ENCODE measurements at places on chromosomes 3 and 15.

- DNase-seq: no peak
Measured at GRCh38 chr3:191959876-191960413, 499.0 kb downstream of the PYDC2 start.

DNA sequence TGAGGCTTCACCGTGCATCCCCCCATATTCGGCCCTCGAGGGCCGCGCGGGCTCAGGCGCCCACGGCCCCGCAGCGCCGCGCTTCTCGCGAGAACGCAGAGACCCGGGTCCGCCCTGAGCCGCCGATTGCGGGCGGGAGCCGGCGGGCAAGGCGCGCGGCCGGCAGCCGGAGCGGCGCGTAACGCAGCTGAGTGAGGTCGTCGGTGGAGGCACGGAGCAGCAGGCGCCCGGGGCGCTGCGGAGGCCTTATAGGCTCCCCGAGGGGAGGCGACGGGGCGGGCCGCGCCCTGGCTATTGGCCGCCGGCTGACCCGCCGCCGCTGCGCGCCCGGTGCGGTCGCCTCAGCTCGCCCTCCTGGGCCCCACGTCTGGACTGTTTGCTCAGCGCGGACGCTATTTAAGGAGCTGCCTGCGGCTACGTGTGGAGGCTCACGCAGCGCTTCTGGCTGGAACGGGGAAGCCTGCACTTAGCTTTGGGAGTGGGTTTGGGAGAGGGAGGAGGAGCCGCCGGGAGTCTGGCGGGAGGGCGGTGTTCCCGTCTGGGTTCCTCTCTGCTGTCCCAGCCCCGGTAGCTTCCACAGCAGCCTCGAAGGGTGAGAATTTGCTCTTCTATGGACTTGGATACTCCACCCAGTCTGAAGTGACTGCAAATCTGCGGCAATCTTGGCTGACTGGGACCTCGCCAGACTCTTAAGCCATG is at the start of gene PLOD2:
PLOD2 (minus strand) TSS at position 221 of the 699 bp plus-strand sequence; CDS start at position 26, 195 bp downstream.
- DNase-seq: peak; percentile 88

DNA sequence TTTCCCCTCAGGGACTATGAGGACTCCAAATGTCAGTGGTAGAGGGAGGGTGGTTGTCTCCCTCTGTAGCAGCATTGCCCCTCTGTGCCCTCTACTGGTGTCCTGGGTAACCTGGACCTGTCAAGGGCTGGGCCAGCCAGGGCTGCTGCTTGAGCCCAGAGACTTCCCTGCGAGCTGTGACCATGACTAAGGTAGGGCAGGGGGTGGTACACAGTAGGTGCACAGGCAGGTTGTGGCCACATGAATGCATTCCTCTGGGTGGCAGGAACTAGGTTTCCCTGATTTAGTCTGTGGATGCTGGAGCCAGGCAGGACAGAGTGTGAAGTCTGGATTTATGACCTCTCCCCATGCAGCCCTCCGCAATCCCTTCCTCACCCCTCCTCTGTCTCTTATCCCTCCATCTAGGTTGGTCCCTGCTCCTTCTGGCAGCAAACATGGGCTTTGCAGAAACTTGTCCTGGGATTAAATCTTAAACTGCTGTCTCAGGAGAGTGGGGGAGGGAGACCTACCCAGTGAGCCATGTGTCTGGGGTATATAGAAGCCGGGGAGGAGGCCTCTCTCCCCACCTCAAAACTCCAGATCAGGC is 8.7 kb upstream of the SEMA3F start:
- no peak for DNase-seq

- DNase-seq: no peak
Measured at GRCh38 chr15:62933386-62933785, 109.2 kb upstream of the TPM1 start.

- DNase-seq: no peak
Measured at GRCh38 chr15:52148403-52148802, 35.8 kb upstream of the BCL2L10 start.

- no peak for DNase-seq
Measured at GRCh38 chr3:12060139-12060845, 56.1 kb downstream of the SYN2 start.

DNA sequence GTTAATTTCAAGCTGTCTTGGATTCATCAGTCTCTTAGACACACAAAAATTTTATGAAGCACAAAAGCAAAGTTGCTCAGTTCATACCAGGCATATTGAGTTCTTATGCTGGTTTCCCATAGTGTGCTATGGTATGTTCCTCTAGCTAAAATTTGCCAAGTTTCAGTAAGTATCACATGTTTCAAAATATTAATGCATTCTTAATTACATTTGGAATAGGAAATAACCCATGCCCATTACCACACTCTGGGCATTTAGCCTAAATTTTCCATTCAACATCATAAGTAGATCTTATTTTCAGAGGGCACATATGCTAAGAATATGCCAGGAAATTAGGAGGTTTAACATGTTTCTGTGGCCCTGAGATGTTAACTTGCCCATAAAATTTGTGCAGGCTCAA is 289.9 kb downstream of the SHOX2 start:
- no peak for DNase-seq

DNA sequence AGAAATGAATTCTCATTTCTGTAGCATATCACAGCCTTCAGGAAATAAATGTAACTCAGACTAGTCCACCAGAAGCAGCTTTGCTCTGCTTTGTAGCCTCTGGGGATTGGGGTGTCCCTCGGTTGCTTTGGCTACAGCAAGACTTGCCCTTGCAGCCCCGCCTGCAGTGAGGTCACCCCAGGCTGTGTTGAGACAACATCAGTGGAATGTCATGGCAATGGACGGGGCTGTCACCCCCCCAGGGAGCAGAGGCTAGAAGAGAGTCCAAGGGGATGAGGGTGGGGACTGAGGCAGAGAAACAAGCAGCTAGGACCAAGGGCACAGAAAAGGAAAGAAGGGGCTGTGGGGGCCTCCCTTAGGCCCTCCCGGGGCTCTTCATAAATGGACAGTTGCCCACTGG is 854 bp downstream of the CLEC3B start:
- no peak for DNase-seq

DNA sequence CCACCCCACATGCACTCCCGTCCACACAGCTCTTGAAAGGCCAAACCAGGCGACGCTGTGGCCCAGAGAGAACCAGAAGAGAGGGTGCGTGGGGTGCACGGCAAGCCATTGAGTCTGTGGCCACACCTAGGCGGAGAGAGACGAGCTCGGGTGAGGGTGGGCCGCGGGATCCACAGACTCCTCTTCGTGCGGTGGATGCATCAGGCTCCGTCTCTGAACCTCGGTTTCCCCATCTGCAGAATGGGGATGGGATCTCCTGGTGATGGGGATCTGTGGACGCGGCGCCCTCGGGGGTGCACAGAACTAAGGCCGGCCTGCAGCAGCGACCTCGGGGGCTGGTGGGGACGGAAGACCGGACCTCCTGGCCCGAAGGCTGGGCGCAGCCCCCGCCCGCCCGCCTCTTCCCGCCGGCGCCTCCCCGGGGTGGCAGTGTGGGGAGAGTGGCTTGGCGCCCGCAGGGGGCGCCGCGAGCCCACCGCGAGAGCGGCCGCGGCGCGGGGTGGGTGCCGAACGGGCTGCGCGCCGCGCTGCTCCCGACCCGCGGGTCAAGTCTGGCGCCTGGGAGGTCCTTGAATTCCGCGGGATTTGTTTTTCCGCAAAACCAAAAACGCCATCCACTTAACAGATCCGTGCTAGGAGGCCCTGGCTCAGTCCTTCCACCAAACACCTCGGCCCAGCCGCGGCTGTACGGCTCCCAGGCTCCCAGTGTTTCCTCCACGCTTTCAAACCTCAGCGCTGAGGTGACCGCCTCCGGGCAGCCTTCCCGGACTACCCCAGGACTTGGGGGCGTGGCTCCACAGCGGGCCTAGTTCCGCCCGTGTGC is 13.2 kb upstream of the ADPGK start:
- no peak for DNase-seq

GRCh38 chr3:170003881-170004356 is 33.9 kb upstream of the GPR160 start:
- DNase-seq: no peak

GRCh38 chr3:113441051-113441770 is at the start of gene CFAP44:
Gene CFAP44, minus strand, starts transcription at chr3:113441493. Its CDS starts 7,829 bp downstream, at chr3:113433664.
- DNase-seq: no peak

- DNase-seq: no peak
Measured at GRCh38 chr3:194561306-194561974, 71.8 kb downstream of the TMEM44 start.

- no peak for DNase-seq
Measured at GRCh38 chr3:144265542-144266100, 294.0 kb downstream of the DIPK2A start.

- no peak for DNase-seq
Measured at GRCh38 chr3:69684309-69684961, 54.8 kb upstream of the MITF start.

DNA sequence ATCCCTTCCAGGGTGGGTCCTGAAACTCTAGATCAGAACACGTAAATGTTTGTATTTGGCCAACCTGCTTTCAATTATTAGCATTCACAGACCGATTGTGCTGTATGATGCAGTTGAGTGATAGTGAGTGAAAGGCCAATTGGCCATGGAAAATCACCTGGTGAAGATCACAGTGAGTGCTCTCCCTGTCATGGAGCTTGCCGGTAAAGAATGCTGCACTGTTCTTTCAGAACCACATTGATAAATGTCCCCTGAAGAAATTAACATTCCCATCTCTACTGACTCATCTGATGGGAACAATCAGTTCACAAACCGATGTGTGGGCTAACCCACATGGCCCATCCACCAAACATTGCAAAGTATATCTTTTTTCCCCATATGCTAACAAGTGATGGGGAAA is 324.8 kb upstream of the TBL1XR1 start:
- no peak for DNase-seq

DNA sequence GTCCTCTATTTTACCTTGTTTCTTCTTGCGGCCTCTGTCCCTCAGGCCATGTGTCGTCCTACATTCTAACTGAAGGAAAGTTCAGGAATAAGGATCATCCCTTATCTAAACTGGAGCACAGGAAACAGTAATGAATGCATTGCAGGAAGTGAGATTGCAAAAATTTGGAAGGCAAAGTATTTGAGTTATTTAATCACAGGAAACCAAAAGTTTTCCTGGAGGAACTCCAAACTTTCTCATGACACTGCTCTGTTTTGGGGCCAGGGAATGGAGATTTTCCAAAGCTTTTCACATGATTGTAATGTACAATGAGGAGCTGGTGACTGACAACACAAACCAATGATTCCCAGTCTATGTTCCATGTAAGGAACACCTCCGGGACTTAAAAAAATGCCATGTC is 57.8 kb upstream of the PLSCR4 start:
- DNase-seq: no peak

DNA sequence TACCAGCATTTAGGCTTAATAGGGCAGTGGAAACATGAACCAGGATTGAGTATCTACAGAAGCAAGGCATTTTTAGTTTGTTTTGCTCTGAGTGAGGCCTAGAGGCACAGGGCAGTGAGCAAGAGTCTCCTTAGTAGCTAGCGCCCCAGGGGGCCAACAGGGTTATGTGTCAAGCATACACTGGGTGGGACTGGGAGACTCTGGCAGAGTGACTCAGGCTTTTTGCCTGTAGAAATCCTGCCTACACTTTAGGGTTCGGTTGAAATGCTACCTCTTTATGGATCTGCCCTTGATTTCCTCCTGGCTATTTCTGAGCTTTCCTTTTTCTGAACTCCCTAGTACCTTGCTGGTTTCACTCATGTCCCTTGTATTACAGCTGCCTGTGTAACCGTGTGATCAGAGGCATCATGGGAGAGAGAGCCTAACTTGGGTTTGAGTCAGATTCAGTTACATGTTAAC is 72.2 kb downstream of the TOP2B start:
- peak; percentile 42 for DNase-seq

GRCh38 chr3:179929091-179929529 is 107.6 kb downstream of the PEX5L start:
- DNase-seq: peak; percentile 19

DNA sequence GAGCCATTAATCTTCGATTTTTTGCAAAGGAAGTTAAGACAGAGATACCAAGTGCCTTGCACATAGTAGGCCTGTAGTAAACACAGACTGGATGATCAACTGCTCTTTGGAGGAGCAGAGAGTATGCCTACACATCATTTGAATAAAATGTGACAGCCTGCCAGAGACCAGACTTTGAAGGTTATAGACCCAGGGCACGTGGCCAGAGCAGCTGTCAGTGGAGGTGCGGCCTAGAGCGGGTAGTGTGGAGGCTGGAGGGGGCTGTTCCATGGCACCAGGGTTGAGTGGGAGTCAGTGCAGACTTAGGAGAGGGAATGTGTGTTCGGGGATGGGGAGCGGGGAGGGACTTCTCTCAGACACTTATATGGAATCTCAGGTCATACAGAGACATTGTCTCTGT is 80.8 kb downstream of the SMAD3 start:
- DNase-seq: peak; percentile 89

DNA sequence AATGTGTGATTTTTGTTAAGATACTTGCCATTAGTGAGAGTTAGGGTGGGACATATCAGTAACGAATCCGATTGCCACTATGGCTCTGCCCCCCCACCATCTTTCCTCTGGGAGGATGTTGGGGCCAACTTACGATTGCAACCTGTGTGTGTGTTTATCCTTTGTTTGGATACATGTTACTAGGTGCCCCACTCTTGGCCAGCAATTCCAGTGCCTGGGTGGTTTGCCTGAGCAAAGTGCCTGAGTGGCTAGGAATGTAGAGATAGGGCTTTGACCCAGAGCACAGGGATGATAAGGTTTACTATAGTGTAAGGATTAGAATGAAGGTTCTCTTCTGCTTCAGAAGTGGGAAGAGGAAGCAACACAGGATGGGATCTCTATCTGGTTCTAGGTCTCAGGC is 231.8 kb downstream of the TP63 start:
- DNase-seq: no peak

GRCh38 chr3:106829206-106829605 is 548.0 kb upstream of the CCDC54 start:
- DNase-seq: peak; percentile 70

DNA sequence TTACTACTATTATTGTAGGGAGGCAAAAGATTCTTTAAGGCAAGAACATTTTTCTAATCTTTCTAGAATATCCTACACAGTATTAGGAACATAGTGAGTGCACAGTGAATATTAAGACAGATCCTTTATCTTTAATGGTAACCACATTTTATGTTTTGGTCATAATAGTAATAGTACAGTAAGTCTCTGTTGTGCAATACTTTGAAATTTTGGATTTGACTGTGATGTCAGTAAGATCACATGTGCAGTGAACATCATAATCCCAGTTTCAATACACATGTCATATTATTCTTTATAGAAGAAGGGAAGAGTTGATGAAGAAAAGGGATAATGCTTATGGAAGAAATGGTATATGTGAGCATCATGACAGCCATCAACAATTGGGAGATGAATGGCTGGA is 10.7 kb downstream of the STT3B start:
- DNase-seq: no peak

GRCh38 chr15:60390871-60391501 is 6.8 kb downstream of the ANXA2 start:
- DNase-seq: peak; percentile 85

GRCh38 chr15:25056484-25057425 is 102.0 kb downstream of the SNRPN start:
- no peak for DNase-seq

DNA sequence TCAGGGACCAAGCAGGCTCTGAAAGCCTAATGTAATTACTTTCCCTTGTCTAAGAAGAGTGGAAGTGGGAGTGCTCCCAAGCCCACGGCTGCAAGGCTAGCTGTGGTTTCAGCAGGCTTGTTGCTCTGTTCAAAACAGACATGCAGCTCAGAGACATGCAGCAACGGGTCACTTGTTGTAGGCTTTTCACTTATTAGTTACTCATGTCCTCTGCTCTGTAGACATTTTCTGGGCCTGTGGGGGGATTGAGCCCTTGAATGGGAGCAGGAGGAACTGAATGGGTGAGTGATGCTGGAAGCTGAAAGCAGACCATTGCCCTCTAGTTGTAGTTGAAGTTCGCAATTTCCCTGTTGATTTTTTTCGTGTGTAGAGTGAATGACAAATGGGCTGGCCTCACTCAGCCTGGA is 261.9 kb upstream of the NR2E3 start:
- DNase-seq: no peak

GRCh38 chr3:129553719-129554118 is 10.7 kb downstream of the H1-8 start:
- DNase-seq: no peak

All from SJCRH30 (cell line).